Activated T-cell treated with anti-CD3 and anti-CD28 coated beads, Interleukin-2, amount 50 U/mL, for 24 hours (primary cell): ENCODE measurements at places on chromosomes 12 and 14.

GRCh38 chr14:90815822-90816662 lies at the start of gene TTC7B:
TTC7B (minus strand) TSS chr14:90816430; CDS start chr14:90816295, 135 bp downstream.
- DNase-seq = peak; percentile 64
- peaks cover 10% of the 10 kb centered on the region for H3K4me1 ChIP-seq
- H3K27ac ChIP-seq = peak within 1 kb of the TSS; percentile 52

DNA sequence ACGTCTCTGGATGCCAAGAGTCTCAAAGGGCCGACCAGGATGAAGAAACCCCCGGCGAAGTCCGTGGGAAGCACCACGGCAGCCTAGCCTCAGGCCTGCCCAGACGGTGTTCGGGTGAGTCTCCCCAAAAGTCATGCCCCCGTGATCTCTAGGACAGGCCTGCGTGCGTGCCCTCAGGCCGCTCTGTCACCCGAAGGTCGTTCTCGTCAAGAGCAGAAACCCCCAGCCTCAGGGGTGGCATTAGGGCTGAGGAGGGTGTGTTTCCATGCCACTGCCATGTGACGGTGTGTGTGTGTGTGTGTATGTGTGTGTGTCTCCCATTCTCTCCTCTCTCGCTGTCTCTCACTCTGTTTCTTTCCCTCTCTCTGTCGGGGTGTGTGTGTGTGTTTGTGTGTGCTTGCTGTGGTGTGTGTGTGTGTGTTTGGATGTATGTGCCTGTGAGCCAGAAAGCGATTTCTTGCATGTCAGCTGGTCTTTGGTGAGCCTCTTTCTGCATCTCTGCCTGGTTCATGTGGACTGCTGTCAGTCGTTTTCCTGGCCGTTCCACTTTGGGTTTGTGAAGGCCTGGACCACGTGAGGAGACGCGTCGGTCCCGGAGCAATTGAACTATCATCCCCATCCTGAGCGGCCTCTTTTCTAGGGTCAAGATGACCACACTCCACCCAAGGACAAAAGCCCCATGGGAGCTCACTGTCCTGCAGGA lies 772.5 kb upstream of the ALG10B start:
- no peaks in the 10 kb centered on the region for H3K4me1 ChIP-seq
- H3K27ac ChIP-seq = no peak overlapping the region
- no peak overlapping the region for H3K4me3 ChIP-seq
- no peaks in the 10 kb centered on the region for H3K27me3 ChIP-seq
- H3K36me3 ChIP-seq = no peaks in the 10 kb centered on the region
- DNase-seq = no peak

DNA sequence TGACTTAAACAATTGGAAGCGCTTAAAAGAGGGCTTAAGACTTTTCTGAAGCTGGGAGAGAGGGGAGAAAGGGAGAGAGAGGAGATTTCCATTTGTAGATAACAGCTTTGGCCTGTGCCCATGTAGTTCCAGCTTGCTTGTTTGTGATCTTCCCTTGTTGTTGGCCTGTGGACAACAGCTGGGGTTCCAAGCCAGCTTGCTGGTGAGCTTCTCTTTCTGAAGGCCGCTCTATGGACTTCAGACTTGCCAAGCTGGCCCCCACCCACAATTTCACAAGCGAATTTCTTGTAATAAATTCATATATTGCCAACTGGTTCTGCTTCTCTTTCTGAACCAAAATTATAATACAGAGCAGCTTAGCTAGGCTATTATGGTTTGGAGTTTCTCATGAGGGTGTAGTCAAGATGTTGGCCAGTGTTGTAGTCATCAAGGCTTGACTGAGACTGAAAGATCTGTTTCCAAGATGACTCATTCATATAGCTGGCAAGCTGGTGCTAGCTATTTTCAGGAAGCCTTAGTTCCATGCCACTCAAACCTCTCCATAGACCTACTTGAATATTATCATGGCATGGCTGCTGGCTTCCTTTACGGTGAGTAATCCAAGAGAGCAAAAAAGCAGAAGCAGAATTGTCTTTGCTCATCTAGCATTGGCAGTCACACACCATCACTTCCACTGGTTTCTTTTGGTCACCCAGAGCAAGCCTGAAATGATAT lies 89.4 kb downstream of the ATP23 start:
- no peaks in the 10 kb centered on the region for H3K4me1 ChIP-seq
- H3K4me3 ChIP-seq = no peak overlapping the region
- H3K27ac ChIP-seq = no peak overlapping the region
- no peaks in the 10 kb centered on the region for H3K27me3 ChIP-seq
- H3K36me3 ChIP-seq = no peaks in the 10 kb centered on the region

GRCh38 chr12:11669348-11669747 lies 19.9 kb downstream of the ETV6 start:
- no peak overlapping the region for H3K4me3 ChIP-seq
- H3K27me3 ChIP-seq = no peaks in the 10 kb centered on the region
- no peak for DNase-seq
- H3K4me1 ChIP-seq = peaks cover 76% of the 10 kb centered on the region

- no peak for DNase-seq
- H3K4me3 ChIP-seq = no peak overlapping the region
- peaks cover 63% of the 10 kb centered on the region for H3K36me3 ChIP-seq
These were observed 54.8 kb downstream of the CEP83 start for GRCh38 chr12:94404854-94405253.

DNA sequence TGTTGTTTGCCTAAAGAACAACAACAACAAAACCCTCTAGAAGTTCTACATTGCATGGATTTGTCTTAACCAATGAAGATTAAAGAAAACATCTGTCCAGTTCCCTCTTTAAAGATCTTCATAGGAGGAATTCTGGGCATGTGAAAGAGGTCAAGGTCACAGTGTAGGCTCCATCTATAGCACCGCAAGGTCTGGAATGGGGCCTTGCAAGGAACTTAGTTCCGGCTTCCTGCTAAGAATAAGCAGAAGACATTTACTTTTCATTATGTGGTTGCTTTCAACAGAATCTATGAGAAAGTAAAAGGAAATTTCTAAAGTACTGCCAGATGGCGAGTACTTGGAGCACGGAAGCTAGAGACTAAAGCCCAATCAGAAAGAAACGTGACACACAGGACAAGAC lies 57.2 kb upstream of the GNPNAT1 start:
- no peaks in the 10 kb centered on the region for H3K27me3 ChIP-seq
- H3K4me1 ChIP-seq = no peaks in the 10 kb centered on the region
- no peak overlapping the region for H3K4me3 ChIP-seq
- no peaks in the 10 kb centered on the region for H3K36me3 ChIP-seq
- H3K27ac ChIP-seq = no peak overlapping the region

GRCh38 chr14:50928002-50928635 lies 16.2 kb downstream of the PYGL start:
- peaks cover 23% of the 10 kb centered on the region for H3K27me3 ChIP-seq
- H3K36me3 ChIP-seq = no peaks in the 10 kb centered on the region
- H3K27ac ChIP-seq = no peak overlapping the region
- no peak for DNase-seq

DNA sequence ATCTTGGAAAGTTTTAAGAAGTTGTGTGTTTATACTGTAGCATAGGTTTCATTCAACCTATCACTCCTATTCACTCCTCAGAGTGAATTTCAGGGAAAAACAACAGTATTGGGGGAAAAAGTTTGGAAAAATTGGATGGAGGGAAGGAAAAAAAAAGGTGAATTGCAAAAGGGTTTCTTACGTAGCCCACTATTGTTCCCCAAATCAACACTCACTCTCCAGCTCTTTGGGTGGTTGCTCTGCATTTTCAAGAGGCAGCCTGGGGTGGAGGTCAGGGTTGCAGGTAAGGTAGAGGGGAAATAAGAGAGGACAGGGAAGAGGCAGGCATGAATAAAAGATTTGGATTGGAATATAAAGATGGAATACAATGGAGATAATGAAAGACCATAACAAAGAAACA lies 42.3 kb downstream of the BORCS5 start:
- H3K36me3 ChIP-seq = peaks cover 53% of the 10 kb centered on the region
- no peak overlapping the region for H3K4me3 ChIP-seq
- peaks cover 66% of the 10 kb centered on the region for H3K4me1 ChIP-seq
- H3K27ac ChIP-seq = peak overlapping the region; percentile 20
- DNase-seq = no peak

- H3K27me3 ChIP-seq = no peaks in the 10 kb centered on the region
- no peak overlapping the region for H3K4me3 ChIP-seq
- DNase-seq = no peak
- H3K4me1 ChIP-seq = peaks cover 21% of the 10 kb centered on the region
- no peak overlapping the region for H3K27ac ChIP-seq
These were observed 43.5 kb downstream of the BEGAIN start for GRCh38 chr14:100543471-100544455.

GRCh38 chr12:80015660-80016059 lies 80.8 kb upstream of the PPP1R12A start:
- no peak overlapping the region for H3K4me3 ChIP-seq
- no peak for DNase-seq

GRCh38 chr12:91406920-91407341 lies 224.3 kb upstream of the DCN start:
- no peak overlapping the region for H3K4me3 ChIP-seq
- no peak for DNase-seq
- no peak overlapping the region for H3K27ac ChIP-seq
- H3K36me3 ChIP-seq = no peaks in the 10 kb centered on the region
- no peaks in the 10 kb centered on the region for H3K27me3 ChIP-seq

GRCh38 chr12:45986641-45987339 lies 3.6 kb downstream of the SCAF11 start:
- H3K27ac ChIP-seq = peak overlapping the region; percentile 58
- DNase-seq = no peak
- peaks cover 74% of the 10 kb centered on the region for H3K4me1 ChIP-seq
- H3K36me3 ChIP-seq = peaks cover 84% of the 10 kb centered on the region
- H3K4me3 ChIP-seq = no peak overlapping the region
- no peaks in the 10 kb centered on the region for H3K27me3 ChIP-seq

DNA sequence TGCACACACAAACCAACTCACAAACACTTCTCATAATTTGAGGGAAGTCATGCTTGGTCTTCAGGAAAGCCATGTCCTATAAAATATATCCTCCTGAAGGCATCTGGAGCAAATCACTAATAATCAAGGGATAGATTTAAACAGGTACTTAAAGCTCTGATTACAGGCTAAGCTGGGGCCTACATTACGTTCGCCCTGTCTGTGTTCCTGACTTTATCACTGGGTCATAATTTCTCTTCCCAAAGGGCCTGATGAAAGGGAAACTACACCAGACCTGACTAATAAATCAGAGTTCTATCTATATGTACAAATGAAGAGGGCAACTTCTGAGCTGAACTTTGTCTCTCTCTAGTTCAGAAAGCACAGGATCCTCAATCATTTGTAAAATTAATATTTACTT lies 43.9 kb upstream of the RASSF8 start:
- H3K27ac ChIP-seq = no peak overlapping the region
- H3K4me1 ChIP-seq = no peaks in the 10 kb centered on the region

GRCh38 chr12:59698600-59698999 lies 102.8 kb downstream of the SLC16A7 start:
- no peak overlapping the region for H3K4me3 ChIP-seq
- DNase-seq = no peak
- H3K36me3 ChIP-seq = peaks cover 5% of the 10 kb centered on the region

DNA sequence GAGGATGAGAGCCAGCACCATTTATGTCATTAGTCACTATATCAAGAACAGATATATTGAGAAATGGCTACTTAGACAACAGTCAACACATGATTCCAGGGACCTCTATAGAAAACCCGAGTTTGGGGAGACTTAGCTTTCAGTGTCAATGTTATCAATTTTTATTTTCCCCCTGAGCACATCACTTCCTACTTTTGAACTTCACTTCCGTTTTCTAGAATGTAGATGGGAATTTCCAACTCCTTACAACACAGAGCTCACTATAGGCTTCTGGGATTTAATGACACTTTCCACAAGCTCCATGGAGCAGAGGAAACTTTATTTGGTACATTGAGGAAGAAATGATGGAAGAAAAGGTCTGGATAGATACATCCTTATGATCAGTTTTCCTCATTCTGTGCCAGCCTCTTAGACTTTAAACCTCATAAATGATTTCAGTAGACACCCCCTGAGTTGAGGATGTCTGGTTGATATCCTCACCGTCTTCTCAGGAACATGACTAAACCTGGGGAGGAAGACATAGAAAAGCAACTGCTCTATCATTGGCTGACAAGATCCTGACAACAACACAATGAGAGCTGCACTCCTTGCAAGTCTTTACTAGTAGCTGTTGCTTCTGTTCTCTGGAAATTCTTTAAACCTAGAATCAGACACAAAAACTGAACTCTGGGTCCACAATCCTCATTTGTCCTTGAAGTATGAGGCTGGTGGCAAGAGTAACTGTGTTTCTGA lies 449.4 kb upstream of the OR4E1 start:
- H3K27ac ChIP-seq = peak overlapping the region; percentile 91
- H3K27me3 ChIP-seq = no peaks in the 10 kb centered on the region
- peaks cover 21% of the 10 kb centered on the region for H3K4me1 ChIP-seq
- H3K4me3 ChIP-seq = peak overlapping the region; percentile 76
- DNase-seq = no peak
